ENCODE measurements at places on chromosomes 1 and 21.
A peak's percentile ranks its signal among the peaks of the same experiment; 100 is the strongest.

GRCh38 chr1:200982071-200982945 lies 41.2 kb downstream of the KIF21B start:
- DNase-seq = no peak

GRCh38 chr1:179709841-179710329 lies 33.2 kb upstream of the FAM163A start:
- DNase-seq = peak; percentile 79

DNA sequence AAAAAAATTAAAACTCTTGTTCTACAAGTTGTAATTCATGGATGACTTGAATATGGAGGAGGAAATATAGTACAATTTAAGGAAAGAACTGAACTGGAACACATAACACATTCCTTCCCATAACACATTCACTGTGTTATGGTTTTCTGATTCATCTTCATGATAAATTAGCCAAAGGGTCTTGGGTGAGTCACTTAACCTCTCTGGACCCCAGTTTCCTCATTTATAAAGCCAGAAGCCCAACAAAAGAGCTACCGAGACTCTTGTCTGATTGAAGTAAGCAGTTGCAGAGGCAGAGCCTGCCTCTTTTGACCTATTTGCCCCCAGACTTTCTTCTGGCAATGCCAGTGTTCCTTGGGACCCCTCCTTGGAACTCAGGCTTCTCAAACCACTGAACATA lies 161.9 kb upstream of the KCTD3 start:
- DNase-seq = no peak

DNA sequence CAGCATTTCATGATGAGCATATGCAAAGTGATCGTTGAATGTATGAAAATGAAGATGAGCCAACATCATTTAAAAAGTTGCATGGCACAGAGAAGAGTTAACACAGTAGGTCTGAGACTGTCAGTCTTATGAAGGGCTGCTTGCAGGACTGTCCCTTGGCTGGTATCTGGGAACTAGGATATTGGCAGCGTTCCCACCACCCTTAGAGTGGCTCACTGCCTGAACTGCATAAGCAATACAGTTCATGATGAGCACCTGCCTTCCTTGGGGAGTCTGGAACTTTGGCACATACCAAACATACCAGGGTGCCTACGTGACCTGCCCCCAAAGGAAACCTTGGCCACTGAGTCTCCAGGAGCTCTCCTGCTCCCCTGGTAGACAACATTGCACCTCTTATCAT lies 161.8 kb downstream of the DSCAM start:
- DNase-seq = no peak

DNA sequence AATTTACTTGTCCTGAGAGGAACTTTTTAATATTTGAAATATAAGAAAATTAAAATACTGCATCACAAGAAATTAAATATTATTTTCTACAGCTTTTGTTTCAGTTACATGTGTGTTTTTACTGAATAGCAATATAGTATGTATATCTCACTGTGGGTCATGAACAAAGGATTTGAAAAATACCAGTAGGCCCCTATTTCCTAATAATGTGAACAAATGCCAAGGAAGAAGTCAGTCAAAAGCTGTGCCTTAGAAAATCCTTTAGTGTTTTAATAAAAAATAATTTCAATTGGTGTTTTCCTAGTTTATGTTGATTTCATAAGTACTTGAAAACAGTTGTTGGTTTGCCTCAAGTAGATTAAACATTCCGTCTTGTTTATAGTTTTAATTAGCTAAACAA lies 46.7 kb downstream of the SMYD3 start:
- DNase-seq = no peak

- no peak for DNase-seq
These were observed 17.5 kb upstream of the IGFN1 start for GRCh38 chr1:201172999-201173610.

- peak; percentile 55 for DNase-seq
These were observed 8.1 kb upstream of the TSPAN1 start for GRCh38 chr1:46166521-46167462.

GRCh38 chr1:165114022-165114888 lies 242.3 kb downstream of the LMX1A start:
- DNase-seq = peak; percentile 77

DNA sequence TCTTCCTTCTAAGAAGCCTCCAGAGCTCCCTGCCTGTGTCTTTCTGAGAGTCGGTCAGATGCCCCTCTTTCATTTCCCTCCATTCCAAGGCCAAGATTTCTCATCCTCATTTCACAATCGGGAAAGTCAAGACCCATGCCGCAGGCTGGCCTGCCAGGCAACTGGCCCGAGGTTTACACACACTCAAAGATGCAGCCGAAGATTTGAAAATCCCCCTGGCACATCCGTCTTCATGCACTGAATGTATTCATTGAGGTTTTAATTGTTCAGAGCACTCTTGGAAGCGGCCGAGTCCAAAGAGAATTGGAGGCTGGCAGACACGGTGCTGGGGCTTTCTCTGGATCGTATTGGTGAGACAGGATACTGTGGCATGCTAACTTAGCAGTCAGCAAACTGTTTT lies 29.1 kb upstream of the SRP9 start:
- no peak for DNase-seq

DNA sequence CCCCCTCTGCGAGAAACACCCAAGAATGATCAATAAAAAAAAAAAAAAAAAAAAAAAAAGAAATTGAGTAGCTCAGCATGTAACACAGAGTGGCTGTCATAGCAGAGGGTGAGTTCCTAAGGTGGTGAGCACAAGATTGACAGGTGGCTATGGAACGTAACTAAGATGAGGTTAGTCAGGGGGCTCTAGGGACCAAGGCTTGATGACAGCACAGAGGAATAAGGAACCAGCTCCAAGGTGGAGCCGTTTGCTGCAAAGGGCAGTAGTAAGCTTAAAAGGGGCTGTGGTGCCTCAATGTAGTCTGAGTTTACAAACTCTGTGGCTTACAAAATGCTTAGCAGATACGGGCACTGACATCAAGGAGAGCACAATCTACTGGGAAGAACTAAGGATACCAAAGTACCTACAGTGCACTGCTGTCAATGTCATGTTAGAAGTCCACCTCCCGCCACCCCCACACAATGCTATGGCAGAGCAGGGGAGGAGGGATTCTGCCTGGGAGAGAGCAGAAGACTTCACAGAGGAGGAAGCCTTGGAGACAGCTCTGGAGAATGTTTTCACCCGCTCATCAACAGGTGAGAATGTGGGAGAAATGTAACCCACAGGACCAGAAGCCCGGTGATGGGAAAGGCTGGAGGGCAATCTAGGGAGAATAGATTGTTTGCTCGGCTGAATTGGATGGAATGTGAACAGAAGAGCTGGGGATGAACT lies 13.1 kb downstream of the IQGAP3 start:
- DNase-seq = no peak

GRCh38 chr21:41839387-41840000 lies 39.6 kb downstream of the PRDM15 start:
- no peak for DNase-seq

DNA sequence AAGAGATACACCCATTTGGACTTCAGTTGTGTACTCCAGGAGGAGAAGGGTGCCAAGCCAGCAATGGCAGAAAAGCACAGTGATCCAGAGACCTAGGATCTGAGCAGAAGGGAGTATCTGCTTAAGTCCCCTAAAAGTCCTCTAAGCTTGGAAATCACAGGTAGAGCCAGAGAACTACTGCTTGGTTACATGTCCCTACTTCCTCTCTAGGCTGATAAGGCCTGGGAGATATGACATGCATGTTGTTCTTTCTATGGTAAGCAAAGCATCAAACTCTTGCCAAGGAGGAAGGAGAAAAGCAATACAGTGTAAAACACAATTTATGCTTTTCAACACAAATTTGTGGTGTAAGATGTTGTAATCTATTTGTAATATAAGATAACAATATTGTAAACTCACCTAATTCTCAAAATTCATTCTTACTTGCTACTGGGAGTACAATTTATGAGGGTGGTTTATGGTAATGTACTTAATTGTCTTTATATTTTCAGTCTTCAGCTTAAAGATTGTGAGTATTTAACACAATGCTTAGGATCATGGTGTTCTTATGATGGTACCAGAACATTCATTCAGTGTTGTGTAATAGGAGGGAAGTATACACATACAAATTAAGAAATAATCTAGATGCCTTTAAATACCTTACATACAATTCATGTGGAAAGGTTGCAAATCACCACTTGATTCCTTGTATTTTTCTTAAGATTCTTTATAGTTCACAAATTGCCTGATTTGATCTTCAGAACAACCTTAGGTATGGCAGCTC lies 49.1 kb upstream of the GNG12 start:
- no peak for DNase-seq

DNA sequence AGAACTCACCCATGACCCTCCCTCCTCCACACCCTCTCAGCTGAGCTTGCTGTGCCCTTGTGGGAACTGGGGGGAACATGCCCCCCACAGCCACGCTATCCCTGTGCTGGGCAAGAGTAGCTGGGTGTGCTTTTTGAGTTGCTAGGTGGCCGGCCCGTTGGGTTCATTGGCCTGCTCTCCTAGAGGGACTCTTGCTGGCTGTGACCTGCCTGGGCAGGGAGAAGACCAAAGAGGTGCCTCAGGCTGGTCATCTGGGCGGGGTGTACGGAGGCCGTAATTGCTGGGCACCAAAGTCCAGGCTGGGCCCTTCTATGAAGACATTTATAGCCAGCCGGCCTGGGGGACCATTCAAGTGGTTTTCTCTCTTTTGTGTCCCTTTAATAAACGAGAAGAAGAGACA lies 138.3 kb upstream of the ZBTB40 start:
- DNase-seq = no peak

DNA sequence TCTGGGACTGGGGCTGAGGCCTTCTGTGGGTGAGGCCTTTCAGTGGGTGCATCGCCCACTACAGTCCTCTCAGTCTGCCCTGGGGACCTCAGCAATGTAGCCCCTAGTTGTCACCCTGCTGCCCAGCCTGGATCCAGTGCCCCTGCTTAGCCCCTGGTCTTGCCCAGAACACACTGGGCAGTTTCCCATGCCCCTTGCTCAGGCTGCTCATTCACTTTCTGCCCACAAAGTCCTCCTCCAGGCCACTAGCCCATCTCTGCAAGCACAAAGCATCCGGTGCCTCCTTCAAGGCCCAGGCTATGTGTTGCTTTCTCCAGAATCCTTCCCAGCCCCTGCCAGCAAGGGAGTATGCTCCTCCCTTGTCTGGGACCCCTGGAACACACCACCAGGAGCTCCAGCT lies 5.4 kb upstream of the ADORA1 start:
- peak; percentile 23 for DNase-seq

DNA sequence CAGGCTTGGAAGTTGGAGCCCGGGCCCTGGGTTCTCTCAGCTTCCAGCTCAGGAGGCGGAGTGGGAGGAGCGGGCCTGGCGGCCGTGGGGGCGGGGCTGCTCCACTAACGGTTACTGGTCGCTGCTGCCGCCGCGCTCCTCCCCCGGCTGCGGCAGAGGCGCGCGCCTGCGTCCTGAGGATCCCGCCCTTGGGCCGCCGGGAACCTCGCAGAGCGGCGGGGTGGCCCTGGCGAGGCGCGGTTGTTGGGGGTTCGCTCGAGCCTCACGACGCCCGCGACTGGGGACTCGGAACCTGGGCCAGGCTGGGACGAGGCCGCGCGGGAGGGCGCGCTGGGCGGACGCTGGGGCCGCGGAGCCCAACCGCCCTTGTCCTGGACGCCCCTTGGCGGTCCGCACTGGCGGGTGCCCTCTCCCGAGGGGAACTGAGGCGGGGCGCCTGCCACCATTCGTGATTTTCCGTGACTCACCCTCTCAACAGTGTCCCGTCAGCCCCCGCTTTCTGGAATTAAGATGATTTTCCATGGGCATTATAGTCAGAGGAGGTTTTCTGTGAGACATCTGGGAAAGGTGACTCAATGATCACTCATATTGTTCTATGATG lies 34.1 kb downstream of the OR2G3 start:
- DNase-seq = peak; percentile 51

DNA sequence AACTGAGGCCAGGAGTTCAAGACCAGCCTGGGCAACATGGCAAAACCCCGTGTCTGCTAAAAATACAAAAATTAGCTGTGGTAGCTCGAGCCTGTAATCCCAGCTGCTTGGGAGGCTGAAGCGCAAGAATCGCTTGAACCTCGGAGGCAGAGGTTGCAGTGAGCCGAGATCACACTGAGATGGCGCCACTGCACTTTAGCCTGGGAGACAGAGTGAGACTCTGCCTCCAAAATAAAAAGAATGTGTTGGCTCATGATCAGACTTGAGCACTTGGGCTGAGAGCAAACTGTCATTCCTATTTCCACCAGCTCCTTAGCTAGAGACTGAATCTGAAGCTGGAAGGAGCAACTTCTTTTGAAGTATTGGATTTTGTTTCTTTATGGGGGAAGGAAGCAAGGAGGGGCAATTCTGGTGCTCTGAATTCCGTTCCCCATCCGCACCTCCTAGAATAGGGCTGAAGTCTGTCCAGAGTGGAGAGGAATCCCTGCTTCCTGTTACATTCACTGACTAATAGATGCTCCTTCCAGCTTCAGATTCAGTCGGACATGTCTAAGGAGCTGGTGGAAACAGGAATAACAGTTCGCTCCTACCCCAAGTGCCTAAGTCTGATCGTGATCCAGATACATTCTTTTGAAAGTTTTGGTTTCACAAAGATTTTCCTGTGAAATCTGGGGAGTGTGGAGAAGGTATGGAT lies 3.8 kb downstream of the ZNF672 start:
- DNase-seq = peak; percentile 79

- no peak for DNase-seq
These were observed 49.8 kb downstream of the KCNT2 start for GRCh38 chr1:196558411-196558810.

GRCh38 chr1:20633190-20634064 lies at the start of gene PINK1:
PINK1 (plus strand) TSS chr1:20633458; CDS start chr1:20633549, 91 bp downstream.
- DNase-seq = peak; percentile 94

GRCh38 chr1:93502571-93502970 lies 54.7 kb downstream of the FNBP1L start:
- DNase-seq = no peak

GRCh38 chr1:182351790-182352364 lies 39.7 kb downstream of the GLUL start:
- DNase-seq = no peak

GRCh38 chr1:38527373-38527966 lies 332.1 kb downstream of the RRAGC start:
- no peak for DNase-seq

GRCh38 chr1:76381450-76382097 lies 307.0 kb downstream of the ST6GALNAC3 start:
- no peak for DNase-seq

- no peak for DNase-seq
These were observed 271.3 kb downstream of the NPHP4 start for GRCh38 chr1:5720936-5721335.

DNA sequence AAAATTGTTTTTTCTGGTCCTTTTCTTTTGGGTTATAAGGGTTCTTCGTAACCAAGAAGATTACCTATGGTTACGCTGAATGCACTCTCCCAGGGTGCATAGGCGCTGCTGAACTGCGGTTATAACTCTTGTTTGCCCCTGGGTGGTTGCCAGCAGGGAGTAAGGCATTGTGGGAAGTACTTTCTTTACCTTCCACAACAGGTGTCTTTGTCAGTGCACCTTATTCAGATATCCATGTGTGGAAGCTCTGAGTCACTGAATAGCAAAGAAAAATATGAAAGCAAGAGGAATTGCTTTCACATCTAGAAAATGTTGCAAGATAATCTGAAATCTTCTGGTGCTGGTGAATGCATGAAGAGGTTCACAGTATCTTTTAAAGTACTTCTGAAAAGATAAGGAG lies 124.4 kb upstream of the CACYBP start:
- DNase-seq = no peak

All from adrenal gland (tissue), 19 donors.